GOT3 (cell line): ENCODE measurements at places on chromosomes 6 and 20.
A peak's percentile ranks its signal among the peaks of the same experiment; 100 is the strongest.

GRCh38 chr6:100186552-100186951, 192.5 kb upstream of the MCHR2 start:
- DNase-seq = no peak

DNA sequence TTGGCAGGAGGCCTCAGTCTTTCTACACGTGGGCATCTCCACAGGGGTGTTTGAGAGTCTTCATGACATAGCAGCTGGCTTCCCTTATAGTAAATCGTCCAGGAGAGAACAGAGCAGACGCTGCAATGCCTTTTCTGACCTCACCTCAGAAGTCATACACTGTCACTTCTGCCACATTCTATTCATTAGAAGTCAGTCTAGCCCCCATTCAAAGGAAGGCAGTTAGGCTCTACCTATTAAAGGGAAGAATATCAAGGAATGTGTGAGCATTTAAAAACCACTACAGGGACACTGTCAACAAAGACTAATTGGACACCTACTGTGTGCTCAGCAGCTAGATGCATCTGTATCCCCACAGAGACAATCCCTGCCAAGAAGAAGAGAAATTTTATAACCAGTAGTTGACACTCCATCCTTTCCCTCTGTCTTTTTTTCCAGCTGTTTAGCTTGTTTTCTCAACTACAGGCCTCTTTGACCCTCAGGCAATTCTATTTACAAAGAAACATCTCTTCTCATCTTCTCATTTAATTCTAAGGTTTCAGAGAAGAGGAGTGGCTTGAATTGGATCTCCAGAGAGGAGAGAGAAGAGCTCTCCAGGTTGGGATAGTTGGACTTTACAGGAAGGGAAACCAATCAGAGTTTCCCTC, 18.6 kb downstream of the ARMC12 start:
- no peak for DNase-seq

GRCh38 chr20:32505723-32506473, 79.2 kb downstream of the NOL4L start:
- DNase-seq = no peak

GRCh38 chr20:8432435-8433148, 300.5 kb downstream of the PLCB1 start:
- DNase-seq = no peak

- DNase-seq = no peak
Measured at GRCh38 chr20:11721411-11721810, 196.3 kb upstream of the BTBD3 start.

- DNase-seq = no peak
Measured at GRCh38 chr6:93819189-93819588, 399.8 kb upstream of the EPHA7 start.

DNA sequence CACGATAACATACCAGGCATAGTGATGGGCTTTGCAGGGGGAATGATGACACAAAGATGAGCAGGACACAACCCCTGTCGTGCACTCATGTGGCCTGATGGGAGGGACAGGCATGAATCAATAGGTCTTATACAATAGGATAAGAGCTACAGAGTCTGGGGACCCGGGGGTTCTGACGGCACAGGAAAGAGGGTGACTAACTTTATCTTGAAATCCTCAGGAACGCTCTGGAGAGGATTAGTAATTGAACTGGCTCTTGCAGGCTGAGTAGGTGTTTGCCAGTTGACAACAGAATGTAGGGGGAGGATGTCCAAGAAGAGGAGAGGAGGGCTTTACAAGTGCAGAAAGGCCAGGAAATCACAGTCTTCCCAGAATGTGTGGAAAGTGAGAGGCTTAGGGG, 219.9 kb upstream of the ECI2 start:
- peak; percentile 33 for DNase-seq

GRCh38 chr6:152461556-152461955, 175.6 kb downstream of the SYNE1 start:
- DNase-seq = no peak

DNA sequence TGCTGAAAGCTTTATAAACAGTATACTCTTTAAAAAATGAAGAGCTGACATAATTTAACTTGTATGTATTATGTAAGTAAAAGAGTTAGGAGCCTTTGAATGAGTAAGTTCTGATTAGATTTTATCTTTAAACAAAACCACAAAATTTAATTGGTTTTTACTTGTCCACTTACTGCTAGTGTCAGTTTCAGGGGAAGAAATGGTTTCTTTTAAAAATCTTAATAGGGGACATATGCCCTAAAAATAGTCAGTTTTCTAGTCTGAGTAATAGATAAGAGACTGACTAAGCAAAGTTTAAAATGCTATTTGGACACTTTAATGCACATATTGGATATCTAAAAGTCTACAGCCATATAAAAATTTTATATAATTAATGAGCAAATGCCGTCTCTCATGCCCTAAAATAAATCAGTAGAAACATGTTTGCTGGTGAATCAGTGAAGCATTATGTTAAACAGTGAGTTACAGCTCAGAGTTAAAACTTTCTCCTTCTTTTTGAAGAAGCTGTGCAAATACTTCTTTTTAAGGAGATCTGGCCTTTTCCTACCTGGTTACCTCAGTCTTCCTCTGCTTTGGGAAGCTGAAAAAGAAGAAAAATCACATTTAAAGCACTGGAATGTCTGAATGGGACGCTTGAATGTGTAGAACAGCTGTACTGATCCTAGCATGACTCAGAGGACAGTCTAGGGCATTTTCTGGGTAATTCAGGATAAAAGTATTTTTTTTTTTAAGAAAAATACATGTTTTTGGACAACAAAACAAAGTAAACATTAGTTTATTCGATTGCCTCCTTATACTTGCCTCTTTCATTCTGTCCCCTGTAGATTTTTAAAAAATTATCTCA, 55.3 kb downstream of the CDH26 start:
- no peak for DNase-seq

DNA sequence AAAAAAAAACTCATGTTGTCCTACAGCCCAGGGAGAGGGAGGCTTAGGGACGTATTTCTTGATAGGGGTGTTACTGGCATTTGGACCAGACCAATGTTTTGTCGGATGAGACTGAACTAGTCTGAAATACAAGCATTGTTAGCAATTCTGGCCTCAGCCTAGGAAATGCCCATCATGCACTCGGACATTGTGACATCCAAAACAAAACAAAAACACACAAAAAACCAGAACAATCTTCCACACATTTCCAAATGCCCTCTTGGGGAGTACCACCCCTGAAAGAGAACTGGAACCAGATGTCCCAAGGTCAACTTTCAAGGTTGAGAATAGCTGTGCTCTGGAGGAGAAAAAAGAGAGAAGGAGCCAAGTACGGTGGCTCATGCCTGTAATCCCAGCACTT, 299.1 kb upstream of the JARID2 start:
- no peak for DNase-seq

DNA sequence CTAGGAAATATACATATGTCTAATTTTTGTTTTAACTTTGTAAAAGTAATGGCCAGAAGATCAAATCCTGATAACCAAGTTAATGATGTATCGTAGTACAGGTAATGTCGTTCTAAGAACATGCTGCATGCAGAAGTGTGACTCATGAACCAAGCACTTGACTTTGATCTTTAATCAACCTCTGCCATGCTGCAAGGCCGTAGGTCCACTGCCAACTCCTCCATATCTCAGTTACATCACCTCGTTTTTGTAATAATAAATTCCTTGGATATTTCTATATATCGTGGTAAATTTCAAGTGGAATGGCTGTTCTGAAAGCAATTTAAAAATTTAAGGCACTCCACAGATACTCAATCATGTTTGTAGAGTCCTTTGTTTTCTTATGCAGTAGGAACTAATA, 771.7 kb downstream of the EPHA7 start:
- DNase-seq = no peak

GRCh38 chr6:83218646-83219045, 25.5 kb downstream of the RWDD2A start:
- no peak for DNase-seq

GRCh38 chr6:3226042-3226441, 1.4 kb downstream of the TUBB2B start:
- no peak for DNase-seq

GRCh38 chr6:79137671-79138070, 59.6 kb upstream of the PHIP start:
- no peak for DNase-seq

GRCh38 chr6:26124781-26125685, 37.8 kb downstream of the HFE start:
- DNase-seq = no peak

- no peak for DNase-seq
Measured at GRCh38 chr6:18279422-18279821, 15.1 kb upstream of the DEK start.

DNA sequence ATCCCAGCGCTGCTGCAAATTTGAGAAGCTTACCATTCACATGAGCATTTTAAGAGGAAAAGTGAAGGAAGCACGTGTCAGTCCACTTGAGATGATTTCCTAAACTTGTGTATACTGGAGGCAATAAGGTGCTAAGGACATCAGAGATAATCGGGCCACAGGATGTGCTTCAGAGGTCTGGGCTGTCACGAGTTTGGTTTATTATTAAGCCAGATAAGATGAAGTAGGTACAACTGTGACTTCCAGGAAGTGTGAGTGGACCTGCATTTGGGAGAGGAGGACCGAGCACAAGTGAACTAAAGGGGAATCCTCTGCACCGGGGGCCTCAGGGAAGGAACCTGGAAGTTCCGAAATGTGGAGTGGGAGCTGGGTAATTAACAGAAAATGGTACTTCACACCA, 1.4 kb downstream of the SAMD5 start:
- no peak for DNase-seq

GRCh38 chr6:142926494-142927270, 18.3 kb downstream of the HIVEP2 start:
- peak; percentile 19 for DNase-seq

DNA sequence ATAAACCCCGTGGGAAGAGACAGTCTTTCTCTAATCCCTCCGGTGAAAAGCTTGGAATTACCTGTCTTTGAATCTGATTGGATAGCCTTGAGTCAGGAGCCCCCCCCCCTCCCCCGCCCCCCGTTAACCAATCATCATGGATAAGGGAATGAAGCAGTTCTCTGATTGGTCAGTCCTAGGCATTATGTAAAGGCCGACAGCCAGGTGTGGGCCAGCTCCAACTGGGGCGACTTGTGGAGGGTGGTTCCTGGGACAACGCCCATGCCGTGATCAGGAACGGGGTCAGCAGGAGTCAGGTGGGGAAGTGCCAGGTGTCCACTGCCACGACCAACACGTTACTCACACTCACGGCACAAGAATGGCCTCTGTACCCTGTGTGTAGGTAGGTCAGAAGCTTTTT, 406.8 kb upstream of the SULF2 start:
- no peak for DNase-seq

DNA sequence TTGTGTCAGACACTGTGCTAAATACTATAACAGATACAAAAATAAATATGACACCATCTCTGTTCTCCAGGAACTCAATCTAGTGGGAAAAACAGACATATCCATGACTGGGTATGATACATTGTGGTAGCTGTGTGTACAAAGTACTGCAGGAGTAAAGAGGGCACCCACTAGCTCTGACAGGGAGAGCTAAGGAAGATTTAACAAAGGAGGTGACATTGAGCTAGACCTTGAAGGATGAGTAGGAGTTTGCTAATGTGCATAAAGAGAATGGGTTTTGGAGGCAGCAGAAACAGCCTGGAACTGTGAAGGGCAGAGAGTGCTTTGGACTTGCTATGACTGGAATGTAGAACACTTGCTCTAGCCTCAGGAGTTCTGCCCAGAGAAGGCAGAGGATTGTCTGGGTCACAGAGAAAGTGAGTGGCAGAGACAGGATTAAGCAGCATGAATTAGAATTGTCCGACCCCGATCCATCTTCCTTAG, 14.4 kb downstream of the MMP24 start:
- DNase-seq = no peak

- no peak for DNase-seq
Measured at GRCh38 chr6:35327349-35328027, 14.9 kb upstream of the PPARD start.

- no peak for DNase-seq
Measured at GRCh38 chr6:11194356-11195218, 37.9 kb downstream of the NEDD9 start.

- DNase-seq = no peak
Measured at GRCh38 chr6:123529058-123529457, 107.7 kb downstream of the TRDN start.

DNA sequence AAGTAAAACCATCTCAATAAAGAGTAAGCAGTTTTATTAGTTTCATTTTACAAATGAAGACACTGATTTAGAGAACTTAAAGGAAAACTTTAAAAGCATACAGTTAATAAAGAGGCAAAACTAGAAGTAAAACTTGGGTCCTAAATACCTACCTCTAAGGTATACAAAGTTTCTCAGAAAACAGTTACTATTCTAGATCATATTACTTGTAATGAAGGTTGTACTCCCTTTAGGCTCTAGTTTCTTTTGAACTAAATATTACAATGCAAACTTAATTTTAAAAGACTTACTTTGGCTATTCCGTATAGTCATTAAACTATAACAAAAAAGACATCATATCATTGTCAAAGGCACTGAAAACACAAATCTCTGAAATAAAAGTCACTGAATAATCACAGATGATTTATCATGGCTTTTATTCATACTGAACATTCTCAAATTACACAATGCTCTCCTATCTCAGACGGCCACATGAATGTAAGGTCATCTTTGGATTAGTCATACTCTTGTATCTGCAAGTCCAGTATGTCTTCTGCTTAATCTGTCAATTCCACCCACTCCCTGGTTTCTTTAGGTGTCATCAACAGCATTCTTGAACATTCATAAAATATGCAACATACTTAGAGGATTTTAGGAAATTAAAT, 361.6 kb upstream of the RUNX2 start:
- no peak for DNase-seq

DNA sequence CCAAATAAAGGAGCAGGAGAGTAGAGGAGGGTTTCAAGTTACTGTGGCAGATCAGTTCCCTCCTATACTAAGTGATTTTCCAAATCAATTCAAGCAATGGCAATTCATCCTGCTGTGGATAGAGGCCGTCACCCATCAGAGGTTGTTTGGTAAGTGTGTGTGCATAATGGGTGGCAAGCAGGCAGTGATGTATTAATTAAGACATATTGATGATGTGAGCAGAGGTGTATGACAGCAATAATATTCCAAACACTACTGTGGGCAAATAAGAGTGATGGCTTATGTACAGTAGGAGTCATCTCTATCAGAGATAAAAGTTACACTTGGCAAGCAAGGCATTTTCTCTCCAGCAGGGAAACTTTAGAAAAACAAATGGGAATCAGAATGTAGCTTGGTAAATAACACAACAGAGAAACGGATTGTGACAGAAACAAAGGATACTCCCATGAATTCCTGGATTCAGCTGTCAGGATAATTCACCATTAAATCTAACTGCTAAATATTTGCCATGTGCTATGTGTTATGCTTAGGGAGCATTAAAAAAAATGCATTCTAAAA, 196.3 kb downstream of the KHDC1L start:
- no peak for DNase-seq

- no peak for DNase-seq
Measured at GRCh38 chr6:107670792-107671199, 153.3 kb downstream of the SCML4 start.
